Urinary bladder (tissue), 4 donors: ENCODE measurements at places on chromosomes 16 and 17. TPM values are rescaled to one million over a fixed set of nuclear protein-coding genes. Genes with fewer than 3 reads are reported as not detected.

The NPIPA2 gene
- total RNA-seq = 0.69 TPM

The CCL3 gene
- 3.6 TPM for total RNA-seq

The ADGRG1 gene
- 11.5 TPM for total RNA-seq

The STAT5B gene
- 37.6 TPM for total RNA-seq
